ENCODE measurements at places on chromosomes 2 and 18.

GRCh38 chr2:237691029-237691907 lies 63.9 kb downstream of the LRRFIP1 start:
- no peak for DNase-seq

DNA sequence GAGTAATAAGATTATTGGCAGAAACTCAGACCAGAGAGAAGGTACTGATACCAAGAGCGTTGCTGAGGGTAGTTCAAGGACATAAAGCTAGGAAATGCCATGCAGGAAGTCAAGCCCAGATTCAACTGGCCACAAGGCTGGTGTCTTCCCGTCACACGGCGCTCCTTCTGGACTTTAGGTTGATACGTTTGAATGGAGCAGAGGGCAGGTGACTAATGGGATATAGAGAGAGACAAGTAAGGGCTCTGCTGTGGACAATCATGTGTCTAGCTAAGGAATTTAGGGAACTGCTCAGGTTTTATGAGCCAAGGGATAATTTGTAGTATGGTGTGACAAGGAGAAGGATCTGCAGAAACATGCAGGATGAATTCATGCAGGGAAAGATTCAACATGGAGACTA lies 83.9 kb upstream of the MC2R start:
- no peak for DNase-seq

DNA sequence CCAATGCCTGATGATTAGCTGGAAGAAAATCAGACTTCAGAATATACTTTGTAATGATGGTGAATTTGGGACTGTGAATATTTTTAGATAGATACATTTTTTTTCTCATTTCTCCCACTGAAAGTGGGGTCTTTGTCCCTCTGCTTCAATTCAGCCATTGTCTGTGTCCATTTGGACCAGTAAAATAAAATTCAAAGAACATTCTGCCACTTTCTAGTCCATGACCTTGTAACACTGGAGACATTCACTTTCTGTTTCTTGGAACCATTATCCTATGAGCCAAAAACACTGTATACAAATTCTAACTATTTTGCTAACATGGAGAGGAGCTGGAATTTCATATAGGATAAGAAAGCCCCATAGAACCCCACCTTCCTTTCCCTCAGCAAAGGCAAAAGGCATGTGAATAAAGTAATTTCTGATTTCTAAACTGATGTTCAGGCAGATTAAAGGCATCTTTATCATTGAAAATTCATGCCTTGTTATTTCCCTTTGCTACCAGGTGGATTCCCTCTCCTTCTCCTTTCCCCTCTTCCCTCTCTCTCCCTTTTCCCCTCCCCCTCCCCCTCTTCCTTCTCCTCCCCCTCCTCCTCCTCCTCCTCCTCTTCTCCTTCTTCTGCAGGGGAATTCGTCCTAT lies 2010.4 kb upstream of the LRRTM1 start:
- DNase-seq, result no peak

DNA sequence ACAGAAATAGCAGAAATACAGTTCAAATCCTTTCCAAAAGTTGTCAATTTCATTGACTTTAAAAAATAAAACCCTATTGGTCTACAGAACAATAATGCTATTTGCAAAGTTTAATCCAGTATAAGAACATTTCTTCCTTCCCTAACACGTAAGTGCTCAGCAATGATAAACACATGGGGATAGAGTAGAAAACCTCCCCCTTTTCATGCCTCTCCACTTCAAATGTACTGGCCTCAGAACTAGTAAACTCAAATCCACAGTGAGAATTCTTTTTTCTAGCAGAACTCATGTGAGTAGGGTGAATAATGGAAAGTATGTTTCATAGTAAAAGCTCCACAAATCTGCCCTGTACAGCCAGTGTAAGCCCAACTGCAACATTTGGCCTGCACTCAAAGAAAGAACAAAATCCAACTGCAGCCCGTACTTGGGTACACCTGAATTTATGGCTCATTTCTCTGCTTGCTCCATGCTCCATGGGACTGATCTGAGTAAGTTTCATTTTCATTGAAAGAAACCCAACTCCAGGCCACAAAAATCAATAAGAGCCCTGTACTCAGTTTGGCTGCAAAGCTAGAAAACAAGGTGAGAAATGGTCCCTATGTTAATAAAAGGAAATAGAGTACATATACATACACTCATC lies 115.0 kb upstream of the RMDN2 start:
- DNase-seq, result no peak

DNA sequence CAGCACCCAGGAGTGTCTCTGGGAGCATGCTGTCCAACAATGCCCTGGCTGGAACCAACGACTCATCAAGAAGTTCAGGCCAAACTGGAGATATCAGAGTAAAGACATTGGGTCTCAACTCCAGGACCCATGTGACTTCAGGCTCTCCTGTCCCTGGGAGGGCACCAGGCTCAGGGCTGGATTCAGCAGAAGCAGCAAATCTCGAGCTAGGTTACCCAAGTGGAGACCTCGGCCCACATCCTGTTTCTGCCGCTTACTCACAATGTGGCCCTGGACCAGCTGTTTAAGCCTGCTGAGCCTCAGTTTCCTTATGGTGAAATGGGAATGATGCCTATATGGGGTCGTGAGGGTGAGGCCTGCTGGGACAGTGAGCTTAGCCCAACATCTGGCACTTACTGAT lies 9.3 kb upstream of the OTOF start:
- no peak for DNase-seq

- DNase-seq, result no peak
These were observed at the start of gene BCL2 for GRCh38 chr18:63319383-63320122. BCL2 (minus strand) TSS chr18:63319769.

- DNase-seq, result no peak
These were observed 83.2 kb downstream of the COMMD1 start for GRCh38 chr2:61988462-61989366.

GRCh38 chr2:149219856-149220255 lies 110.5 kb upstream of the LYPD6 start:
- peak; percentile 52 for DNase-seq

- no peak for DNase-seq
These were observed at the start of gene TGFBRAP1 for GRCh38 chr2:105329561-105330495. TGFBRAP1 (minus strand) TSS chr2:105329735; CDS start chr2:105308301, 21,434 bp downstream.

DNA sequence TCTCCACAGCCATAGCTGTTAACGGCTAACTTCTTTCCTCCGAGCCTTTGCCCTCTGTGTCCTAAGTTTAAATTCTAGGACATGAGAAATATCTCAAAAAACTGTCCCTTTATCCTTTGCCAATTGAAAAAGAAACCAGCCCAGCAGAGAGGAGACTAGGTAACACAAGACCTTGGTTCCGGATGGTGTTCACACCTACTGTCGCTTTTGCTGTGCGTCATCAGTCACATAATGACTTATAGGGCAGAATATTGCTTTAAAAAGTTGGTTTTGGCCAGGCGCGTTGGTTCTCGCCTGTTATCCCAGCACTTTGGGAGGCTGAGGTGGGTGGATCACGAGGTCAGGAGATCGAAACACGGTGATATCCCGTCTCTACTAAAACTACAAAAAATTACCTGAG lies 66.2 kb downstream of the SP3 start:
- DNase-seq, result no peak

- DNase-seq, result no peak
These were observed 805.6 kb upstream of the FANCL start for GRCh38 chr2:59046401-59047372.

DNA sequence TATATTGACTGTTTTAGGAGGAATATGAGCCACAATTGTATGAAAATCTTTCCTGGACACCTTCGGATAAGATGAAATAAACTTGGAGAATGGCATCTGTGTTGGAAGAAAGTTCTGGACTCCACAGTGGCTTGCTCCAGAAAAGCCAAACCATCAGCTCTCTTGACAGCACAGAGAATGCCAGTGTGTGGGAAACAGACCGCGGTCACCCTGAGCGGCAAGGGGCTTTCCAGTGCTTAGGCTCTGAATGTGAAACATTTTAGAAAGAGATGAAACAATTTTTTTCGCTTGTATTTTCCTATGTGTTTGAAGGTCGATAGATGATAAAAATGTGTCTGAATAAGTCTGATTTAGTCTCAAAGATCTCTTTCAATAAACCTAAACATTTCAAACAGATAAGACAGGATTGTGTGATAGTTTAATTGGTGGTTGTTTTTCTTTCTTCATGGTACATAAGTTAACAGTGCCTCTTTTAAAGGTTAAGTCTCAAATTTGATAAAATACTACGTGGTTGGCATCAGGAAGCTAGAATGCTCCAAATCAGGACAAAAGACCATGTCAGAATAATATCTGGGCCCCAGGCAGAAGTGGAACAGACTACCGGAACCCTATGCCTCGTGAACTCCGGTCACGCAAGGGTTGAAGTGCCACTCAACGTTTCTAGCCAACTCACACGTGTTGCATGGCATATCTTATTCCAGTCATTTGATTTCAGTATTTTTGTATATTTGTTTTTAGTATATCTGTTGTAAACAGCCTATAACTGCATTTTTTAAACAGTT lies 28.9 kb downstream of the PTGR3 start:
- DNase-seq, result peak; percentile 70

GRCh38 chr2:217977840-217978535 lies 24.8 kb downstream of the TNS1 start:
- no peak for DNase-seq

DNA sequence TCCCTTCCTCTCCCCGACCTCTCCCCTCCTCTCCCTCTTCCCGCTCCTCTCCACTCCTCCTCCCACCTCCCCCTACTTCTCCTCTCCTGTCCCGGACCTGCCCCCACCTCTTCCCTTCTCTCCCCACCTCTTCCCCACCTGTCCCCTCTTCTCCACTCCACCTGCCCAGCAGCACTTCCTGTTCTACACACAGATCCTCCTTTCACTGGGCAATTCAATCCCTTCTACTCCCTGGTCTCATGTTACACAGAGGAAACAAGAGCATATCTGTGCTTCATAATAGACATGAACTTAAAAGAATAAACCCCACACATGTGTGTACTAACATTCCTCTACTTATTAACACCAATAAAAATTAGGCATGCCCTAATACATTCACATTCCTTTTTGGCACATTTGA lies 34.8 kb downstream of the TIMM21 start:
- peak; percentile 28 for DNase-seq

DNA sequence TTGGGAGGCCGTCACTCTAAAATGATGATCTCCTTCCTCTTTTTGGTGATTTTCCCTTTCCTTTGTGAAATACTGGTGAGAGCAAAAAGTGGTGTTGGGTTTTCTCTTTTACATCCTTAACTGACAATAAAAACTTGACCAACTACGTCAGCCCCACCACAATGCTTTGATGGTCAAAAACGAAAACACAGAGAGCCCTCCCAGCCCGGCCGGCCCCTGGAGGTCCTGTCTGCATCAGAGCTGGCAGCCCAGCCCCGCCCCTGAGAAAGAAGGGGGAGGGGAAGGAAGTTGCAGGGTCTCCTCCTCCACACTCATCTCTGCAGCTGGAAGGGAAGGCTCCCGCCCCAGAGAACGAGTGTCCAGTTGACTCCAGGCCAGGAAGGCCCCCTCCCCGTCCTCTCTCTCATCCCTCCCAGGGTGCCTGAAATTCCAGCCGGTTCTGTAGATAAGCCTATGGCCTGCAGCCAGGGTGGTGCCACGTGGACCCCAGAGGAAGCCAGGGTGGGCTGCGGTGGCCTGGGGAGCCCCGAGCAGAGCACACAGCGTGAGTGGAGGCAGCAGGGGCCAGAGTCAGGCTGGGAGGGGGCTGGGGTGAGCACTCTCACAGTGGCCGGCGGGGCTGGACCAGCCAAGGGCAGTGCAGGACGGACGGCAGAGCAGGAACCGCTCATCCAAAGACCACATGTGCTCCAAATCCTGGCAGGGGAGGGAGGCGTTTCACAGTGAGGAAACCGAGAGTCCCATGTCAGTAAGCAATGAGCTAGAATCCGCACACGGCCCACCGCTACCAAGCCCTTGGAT lies 19.8 kb downstream of the BIN1 start:
- DNase-seq, result no peak

GRCh38 chr18:61388010-61388409 lies 54.8 kb downstream of the CDH20 start:
- DNase-seq, result no peak

- no peak for DNase-seq
These were observed 39.2 kb downstream of the WDR33 start for GRCh38 chr2:127771756-127772155.

DNA sequence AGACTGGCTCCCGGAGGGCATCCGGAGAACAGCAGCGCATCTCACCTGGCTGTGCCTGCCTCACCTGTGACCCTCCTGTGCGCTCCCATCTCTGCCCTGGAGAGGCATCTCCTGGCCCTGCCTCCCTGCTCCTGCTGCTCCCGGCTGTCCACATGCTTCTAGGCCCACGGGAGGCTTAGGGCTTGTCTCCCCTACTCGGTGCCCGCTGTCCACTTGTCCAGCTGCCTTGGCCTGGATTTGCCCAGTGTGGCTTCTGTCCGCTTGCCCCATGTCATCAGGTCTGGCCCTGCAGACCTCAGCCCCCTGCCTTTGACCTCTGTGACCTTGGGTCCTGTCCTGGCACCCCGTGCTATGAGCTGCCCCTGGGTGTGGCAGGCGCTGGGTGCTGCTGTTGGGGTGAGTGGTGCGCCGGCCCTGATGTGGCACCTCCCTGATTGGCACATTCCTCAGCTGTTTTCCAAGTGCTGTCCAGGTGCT lies 4.5 kb downstream of the BOK start:
- no peak for DNase-seq

- DNase-seq, result no peak
These were observed 47.1 kb downstream of the GPR39 start for GRCh38 chr2:132463719-132464118.

DNA sequence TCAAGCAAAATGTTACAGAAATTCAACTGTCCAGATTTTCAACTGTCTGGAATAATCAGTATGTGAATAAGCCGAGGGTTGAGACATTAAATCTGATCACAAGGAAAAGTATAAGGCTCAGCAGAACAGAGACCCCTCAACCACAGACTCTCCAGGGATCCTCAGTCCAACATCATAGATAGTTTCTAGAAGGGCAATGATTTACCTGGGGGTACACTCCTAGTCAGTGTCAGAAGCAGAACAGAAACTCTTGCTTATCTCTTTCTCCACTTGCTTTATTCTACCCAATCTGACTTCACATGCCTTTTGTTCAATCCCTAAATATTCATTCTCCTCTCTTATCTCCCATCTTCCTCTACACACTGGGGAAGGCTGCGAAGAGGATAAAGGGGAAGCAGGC lies 36.4 kb downstream of the ICOS start:
- no peak for DNase-seq

- DNase-seq, result no peak
These were observed 172.0 kb upstream of the ALKAL2 start for GRCh38 chr2:459931-460330.

DNA sequence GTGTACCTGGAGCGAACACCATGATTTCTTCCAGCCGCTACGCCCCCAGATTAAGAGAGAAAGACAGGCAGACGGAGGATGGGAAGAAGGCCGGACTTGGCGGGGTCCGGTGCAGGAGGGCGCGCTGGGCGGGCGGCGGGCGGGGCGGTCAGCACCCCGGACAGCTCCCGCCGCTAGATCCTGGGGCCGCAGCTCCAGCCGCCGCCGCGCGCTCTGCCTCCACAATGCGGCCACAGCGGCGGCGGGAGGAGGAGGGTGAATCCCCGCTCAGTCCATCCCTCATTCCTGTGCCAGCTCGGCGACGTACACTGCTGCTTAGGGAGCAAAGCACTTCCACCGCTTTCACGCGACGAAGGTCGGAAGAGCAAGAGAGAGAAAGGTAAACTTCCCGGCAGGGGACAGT lies at the start of gene AKAIN1:
AKAIN1 (minus strand) TSS at position 226 of the 403 bp plus-strand sequence; CDS start at position 22, 204 bp downstream.
- DNase-seq, result peak; percentile 4

GRCh38 chr2:121061633-121062032 lies 223.4 kb downstream of the TFCP2L1 start:
- no peak for DNase-seq

All from COLO829 (cell line).